ENCODE measurements at places on chromosomes 12 and 14.

DNA sequence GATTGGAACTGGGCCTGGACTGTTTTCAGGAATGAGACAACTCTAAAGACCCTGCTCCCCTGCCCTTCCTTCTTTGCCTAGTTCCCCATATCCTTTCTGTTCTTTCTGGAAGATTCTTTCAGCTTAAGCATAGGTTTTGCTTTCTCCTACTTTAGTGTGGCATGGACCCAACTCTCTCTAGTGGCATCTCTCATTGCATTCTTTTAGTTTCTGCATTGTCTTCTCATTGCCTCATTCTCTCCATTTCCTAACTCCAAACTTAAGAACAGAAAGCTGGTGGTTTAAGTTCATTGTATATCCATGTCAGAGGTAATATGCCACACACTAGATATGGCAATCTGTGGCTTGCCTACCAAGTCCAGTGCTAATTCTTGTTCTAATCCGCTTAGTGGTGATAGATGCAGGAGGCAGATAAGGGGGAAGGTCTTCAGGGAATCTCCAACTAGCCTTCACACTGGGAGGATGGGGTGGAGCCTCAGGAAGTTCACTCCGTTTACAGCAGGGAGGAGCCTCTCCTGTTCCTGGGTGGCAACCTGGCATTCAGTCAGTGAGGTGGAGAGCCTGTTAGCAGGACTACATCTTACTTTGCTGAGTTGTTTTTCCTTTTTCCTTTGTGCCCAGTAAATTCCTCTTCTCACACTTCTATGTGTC lies 165.1 kb upstream of the LMNTD1 start:
- no peak for DNase-seq

- no peak for DNase-seq
Measured at GRCh38 chr12:67592228-67593011, 56.1 kb upstream of the DYRK2 start.

DNA sequence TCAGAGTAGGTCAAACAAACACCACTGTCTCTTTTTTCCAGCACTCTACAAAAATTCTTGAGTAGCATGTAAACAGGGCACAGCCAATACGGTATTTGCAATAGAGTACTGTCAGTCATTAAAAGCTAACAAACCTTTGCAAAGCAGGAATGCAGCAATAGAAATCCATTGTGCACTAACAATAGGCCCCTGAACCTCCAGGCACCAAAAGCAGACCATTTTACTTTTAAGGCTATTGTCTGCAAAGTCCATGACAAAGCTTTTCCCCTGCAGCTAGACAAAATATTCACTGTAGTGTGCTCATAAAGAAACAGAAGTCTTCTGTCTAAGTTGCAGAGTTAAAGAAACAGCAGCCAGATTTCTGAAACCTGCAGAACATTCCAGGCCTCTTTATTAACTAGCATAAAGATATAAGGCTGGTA lies 191.9 kb downstream of the SOX5 start:
- DNase-seq = no peak

DNA sequence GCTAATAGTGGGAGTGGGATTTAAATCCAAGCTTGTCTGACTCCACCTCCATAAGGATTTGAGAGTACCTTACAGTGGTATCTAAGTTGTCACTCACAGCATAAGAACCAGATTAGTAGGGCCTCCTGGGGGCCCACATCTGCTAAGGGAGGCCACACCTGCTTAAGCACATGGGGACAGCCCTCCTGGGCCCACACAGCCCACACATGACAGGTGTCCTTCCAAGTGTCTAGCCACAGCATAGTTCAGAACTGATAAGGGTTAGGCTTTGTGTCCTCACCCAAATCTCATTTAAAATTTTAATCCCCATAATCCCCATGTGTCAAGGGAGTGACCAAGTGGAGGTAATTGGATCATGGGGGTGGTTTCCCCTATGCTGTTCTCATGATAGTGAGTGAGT lies 186.0 kb upstream of the HMGA2 start:
- no peak for DNase-seq

- DNase-seq = no peak
Measured at GRCh38 chr12:27575090-27575761, 51.2 kb downstream of the PPFIBP1 start.

DNA sequence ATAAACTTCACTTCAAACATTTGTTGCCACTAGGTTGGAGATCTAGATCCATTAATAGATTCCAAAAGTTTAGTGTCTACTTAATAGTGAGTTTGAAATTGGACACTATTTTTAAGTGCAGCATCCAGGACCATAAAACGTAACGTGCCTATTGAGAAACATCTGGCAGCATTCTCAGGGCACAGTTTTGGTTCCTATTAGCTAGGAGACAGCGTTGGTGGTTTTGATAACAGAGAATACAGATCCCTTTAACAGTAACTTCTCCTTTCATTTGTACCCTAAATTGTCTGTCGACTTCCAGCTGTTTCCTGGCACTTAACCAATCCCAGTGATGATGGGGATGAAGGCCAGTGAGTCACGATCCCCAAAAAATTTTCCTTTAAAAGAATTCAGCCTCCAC lies 25.8 kb downstream of the KCNK10 start:
- no peak for DNase-seq

GRCh38 chr14:20219033-20219432 lies 4.5 kb upstream of the OR11H6 start:
- no peak for DNase-seq

- no peak for DNase-seq
Measured at GRCh38 chr14:75711105-75711795, 50.2 kb downstream of the TTLL5 start.

DNA sequence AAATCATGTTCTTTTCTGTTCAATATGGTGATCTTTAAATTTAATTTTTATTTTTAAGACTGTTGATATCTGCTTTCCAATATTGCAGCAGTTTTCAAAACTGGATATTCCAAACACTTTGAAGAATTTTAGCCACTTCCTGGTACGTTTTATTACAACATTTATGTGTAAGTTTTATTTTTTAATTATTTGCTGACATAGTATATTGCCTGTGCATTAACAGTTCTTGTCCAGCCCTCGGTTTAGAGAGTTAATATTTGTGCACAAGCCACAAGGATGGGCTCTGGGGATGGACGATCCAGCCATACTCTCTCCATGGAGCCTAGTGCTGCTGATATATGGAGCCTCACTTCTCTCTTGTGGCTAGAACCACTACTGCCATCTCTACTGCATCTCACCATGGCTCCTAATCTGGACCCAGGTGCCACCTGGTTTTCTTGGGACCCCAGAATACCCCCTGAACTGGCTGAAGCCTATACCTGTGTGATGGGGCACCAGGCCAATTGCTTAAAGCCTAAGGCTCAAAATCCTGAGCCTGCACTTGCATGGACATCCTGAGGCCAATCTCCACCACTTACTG lies 262.5 kb downstream of the RASSF9 start:
- DNase-seq = no peak

DNA sequence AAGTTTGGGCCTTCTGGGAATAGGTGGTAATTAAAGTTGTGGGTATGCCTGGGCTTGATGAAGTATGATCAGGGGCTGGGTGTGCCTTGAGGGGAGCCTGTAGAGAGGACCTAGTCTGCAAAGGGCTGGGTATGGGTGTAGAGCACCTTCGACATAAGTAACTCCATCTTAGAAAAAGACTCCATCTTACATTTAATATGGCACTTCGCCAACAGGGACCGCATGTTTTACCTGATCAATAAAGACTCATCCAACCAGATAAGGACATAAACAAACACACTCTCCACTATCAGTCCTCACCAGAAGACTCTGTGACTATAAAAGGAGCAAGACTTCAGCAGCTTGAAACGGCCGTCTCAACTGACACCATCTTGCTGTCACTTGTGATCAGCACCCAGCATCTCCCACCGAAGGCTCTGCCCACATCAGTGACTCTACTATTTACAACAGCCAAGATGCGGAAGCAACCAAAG lies 23.5 kb upstream of the GPR68 start:
- DNase-seq = no peak

DNA sequence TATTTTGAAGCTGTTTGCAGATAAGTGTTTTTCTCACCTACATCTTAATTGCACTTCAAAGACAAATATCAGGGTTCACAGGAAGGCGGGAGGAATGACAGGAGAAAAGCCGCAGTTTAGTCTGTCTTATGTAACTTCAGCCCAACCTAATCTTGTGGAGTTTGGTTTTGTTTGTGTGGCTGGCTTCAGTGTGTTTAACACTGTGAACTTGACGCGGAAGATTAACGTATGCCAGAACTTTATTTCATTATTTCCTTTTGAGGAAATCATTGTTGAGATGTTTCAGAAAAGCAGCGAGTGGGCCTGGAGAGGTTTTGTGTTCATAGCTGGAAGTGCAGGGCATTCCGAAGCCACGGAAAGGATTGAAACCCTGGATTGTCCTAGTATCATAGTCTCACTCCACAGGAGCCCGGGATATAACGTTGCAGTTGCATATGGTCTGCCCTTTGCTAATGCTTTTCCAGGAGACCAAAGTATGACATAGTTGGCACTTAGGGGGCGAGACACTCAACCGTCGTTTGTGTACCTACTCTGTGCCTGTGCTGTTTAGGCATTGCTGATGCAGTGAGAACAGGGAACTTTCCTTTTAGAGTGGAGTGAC lies 2.0 kb downstream of the PELI2 start:
- DNase-seq = no peak
